ENCODE measurements at places on chromosomes 2 and 18.

DNA sequence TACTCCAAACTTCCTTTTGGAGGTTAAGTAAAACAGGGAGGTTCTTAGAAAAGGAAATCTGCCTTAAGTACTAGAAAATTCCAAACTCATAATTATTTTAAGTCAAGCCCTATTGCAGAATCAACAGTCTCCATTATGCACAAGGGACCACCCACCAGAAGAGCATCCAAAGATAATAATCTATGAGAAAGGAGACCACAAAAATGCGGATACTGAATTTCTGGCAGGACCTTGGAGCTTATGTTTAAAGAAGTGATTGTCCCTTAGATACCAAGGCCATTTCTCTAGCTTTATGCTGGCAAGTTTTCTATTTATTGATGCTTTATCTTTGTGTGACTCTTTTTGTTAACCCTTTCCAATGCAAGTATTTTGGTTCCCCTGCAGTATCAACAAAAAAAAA lies 404.0 kb upstream of the MMADHC start:
- DNase-seq, result no peak

GRCh38 chr2:44843086-44843485 lies 98.4 kb upstream of the SIX3 start:
- no peak for DNase-seq

- no peak for DNase-seq
Measured at GRCh38 chr18:46899274-46899948, 17.9 kb downstream of the PIAS2 start.

GRCh38 chr2:241721852-241722251 lies 12.6 kb upstream of the D2HGDH start:
- DNase-seq, result no peak

DNA sequence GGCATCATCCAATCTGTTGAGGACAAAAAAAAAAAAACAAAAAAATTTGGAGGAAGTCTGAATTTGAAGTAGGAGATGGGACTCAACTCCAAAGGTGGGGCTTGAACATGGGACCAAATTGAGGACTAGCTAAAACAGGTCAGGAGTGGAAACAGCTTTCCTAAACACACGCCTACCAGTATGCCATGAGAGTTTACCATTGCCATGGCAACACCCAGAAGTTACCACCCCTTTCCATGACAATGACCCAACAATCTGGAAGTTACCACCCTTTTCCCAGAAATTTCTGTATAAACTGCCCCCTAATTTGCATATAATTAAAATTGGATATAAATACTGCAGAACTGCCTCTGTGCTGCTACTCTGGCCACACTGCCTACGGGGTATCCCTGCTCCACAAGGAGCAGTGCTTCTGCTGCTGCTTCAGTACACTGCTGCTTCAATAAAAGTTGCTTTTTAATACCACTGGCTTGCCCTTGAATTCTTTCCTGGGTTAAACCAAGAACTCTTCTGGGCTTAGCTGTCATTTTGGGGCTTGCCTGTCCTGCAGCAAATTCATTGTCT lies 73.3 kb upstream of the FSIP2 start:
- no peak for DNase-seq

DNA sequence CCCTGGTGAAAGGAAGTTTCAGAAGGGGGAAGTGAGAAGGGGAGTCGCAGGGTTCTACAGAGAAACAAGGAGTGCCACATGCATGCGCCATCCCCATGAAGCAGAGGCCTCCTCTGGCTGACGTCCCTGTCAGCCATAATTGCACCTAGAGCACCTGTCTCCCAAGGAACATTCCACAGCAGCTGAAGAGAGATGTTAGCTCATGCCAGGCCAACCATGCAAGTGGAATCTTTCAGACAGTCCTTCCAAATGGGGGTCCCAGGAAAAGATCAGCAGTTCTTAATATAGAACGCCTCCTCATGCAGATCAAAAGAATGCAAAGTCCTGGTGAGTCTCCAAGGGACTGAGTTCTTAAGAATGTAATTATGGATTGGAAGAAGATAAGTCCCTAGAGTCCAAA lies 29.6 kb downstream of the MRO start:
- DNase-seq, result no peak

DNA sequence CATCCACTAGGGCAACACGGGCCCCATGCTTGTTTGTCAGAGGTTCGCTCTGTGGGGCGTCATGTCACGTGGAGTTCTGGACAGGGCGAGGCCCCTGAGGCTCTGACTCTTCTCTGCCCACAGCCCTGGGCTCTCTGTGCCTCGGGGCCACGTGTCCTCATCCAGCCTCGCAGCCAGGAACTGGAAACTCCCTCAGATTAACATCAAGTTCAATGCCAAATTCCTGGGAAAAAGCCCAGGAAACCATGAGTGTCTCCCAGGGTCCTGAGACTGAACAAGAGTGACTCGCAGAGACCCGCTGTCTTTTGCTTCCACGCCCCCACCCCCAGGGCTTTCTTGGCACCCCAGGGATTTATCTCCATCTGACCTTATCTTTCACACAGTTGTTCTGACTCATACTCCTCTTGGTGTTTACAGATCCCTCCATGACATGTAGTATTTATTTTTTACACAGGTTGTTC lies 174.0 kb upstream of the PIEZO2 start:
- no peak for DNase-seq

DNA sequence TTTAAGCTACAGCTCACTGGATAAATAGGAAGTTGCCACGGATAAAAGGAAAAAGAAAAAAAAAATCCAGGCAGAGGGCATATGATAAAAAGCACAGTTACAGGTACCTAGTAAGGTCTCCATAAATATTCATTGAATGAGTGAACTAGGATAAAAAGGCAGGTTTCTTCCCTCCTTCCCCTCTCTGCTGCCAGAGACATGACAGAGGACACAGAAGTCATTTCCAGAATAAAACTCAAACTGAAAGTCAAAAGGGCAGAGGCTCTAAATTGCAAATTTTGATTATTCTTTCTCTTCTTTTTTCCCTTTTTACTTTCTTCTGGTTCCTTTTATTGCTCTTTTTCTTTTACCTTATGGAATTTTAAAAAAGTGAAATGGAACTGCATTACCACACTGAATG lies 7.7 kb downstream of the CD302 start:
- DNase-seq, result no peak

GRCh38 chr2:147615726-147616125 lies 229.1 kb upstream of the ACVR2A start:
- no peak for DNase-seq

DNA sequence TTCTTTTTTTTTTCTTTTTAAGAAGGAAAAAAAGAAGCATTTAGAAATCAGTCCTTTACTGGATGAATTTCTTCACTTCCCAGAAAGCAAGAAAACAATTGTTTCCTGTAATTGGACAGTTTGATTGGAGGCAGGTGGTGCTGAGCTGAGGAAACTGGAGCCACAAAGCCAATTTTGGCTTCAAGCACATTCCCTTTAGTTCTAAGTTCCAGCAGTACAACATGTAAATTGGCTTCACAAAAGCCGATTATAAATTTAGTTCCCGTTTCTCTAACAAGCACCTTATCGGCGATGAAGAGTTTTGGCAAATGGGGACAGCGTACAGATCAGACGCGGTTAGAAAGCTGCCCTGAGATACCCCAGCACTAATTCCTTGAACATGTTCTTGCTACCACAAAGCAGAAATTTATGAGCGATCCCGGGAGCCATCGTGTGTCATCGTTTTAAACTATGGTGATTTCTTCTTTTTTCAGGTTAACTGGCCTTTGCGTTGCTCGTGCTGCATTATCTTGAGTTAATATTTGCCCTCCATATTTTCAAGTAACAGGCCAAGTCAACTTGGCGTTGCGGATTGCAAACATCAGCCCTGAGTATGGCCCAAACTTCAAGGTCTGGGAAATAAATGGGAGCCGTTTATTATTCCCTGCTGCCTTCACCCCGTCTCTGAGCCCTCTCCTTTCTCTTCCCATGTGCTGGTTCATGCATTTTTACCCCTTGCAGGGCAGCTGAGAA lies 190.4 kb upstream of the ID2 start:
- DNase-seq, result no peak

- no peak for DNase-seq
Measured at GRCh38 chr2:173997753-173998152, 32.6 kb upstream of the SP3 start.

GRCh38 chr2:8314063-8314462 lies 367.8 kb upstream of the ID2 start:
- DNase-seq, result no peak

DNA sequence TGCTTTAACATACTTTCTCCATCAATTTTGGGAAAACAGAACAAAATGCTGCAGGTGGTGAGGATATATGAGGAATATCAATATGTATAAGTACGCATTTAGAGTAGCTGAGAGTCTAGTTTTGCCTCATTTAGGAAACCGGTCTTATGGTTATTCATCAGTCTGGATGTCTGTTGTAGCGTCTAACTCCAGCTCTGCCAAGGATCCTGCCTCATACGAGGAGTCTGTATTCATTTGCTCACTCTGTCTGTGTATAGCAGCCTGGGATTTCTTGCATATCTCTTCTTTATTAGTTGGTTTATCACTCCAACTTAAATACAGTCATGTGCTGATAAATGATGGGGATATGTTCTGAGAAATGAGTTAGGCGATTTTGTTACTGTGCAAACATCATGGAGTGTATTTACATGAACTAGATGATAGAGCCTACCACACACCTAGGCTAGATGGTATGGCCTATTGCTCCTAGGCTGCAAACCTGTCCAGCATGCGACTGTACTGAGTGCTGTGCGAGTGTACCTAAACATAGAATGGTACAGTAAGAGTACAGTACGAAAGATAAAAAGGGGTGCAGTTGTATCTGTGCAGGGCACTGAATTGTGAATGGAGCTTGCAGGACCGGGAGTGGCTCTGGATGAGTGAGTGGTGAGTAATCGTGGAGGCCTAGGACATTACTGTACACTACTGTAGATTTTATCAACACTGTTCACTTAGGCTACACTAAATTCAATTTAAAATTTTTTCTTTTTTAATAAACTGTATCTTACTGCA lies 148.1 kb downstream of the ZNF407 start:
- peak; percentile 19 for DNase-seq

- DNase-seq, result no peak
Measured at GRCh38 chr2:240931319-240931949, 25.3 kb downstream of the CROCC2 start.

GRCh38 chr2:60105906-60106305 lies 447.5 kb downstream of the BCL11A start:
- DNase-seq, result no peak

GRCh38 chr2:10385933-10386773 lies 62.0 kb downstream of the ODC1 start:
- no peak for DNase-seq

DNA sequence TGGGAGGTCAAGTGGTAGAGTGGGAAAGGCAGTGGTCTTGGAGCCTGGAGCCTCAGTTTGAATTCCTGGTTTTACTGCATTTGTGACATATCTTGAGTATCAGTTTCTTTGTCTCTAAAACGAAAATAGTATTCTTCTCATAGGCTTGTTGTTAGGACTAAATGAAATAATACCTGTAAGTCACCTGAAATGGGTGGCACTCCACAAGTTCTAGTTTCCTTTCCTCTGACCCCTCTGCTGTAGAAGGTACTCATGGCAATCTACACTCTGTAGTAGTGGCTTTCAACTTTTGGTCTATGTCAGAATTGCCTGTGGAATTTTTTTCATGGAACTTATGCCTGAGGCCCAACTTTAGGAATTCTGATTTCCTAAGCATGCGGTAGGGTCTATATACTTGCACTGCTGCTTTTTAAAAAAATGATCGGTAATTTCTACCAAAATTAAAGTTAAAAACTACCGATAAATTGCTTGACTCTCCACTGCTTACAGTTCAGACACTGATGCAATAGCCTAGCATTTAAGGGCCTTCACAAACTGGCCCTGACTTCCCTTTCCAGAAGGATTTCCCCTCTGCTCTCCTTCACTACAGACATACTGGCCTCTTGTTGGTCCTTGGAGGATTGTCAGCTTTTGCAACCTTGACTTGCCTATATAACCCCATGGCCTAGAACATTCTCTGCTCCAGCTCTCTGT lies 47.2 kb downstream of the PLEK start:
- DNase-seq, result no peak

- DNase-seq, result no peak
Measured at GRCh38 chr2:85838641-85839040, 50.1 kb downstream of the ST3GAL5 start.

- DNase-seq, result no peak
Measured at GRCh38 chr2:217231212-217231611, 371.3 kb upstream of the TNP1 start.

- DNase-seq, result no peak
Measured at GRCh38 chr2:240960309-240960970, 38.0 kb upstream of the SNED1 start.

DNA sequence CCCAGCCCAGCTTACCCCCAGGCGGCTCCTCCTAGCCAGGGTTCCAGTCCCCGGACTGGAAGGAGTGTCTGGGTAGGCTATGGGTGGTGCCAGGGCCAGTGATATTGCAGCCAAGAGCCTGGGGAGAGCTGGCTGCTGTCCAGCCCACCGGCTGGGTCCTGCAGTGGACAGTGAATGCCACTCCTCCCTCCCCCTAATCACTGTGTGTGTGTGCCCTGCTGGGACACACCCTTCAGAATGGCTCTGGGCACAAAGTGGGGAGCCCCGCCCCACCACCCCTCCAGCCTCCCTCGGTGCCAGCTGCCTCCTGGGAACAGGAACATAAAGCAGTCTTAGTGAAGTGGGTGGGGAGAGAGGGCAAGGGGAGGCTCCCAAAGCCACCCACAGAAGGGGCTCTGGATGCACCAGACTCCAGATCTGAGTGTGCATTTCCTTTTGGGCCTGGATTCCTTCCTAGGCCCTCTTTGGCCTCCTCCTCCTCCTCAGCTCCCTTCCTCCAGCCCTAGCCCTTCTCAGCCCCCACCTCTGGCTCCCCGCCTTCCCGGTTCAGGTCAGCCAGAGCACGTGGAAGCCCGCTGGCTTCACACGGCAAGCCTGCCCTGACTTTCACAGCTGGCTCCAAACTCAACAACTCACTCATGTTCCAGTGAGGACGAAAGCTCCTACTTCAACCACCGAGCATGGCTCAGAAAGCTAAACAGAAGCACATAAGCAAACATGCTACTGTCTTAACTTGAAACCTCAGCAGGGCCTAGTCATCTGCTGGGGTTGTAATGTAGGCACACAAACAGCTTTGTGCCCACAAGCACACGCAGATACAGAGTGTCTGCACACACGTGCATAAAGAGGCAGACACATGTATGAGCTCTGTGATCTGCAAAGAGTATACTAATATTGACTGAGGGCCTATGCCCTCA lies 209.2 kb upstream of the SMAD2 start:
- DNase-seq, result no peak

DNA sequence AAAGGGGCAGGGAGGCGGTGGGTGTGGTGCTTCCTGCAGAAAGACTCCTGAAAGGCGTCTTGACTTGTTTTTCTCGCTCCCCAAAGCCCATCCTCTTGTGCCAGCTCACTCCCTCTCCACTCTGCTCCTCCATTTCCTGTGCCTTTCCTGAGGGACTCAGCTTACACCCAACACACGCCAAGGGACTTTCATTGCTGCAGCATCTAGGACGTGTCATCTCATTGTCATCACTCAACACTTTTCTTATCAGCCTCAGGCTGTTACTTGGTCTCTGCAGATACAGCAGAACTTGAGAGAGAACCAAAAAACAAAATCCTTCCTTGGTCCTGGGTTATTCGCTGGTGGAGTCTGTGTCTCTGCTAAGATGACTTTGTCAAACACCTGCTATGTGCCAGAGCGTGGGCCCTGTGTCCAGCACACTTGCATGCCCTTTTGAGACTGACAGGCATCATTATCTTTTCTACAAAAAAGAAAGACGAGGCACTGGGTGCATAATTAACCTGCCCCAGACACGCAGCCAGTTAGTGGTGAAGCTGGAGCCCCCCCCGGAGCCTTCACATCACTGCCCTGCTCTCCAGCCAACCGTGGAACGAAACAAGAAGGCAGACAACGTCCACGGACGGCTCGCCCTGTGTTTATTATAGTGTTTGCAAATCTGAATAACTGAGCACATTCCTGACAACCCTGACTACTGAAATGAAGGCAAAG lies 261.7 kb upstream of the HDAC4 start:
- DNase-seq, result no peak
